ENCODE measurements at places on chromosomes 5 and 9.
A peak's percentile ranks its signal among the peaks of the same experiment; 100 is the strongest.

DNA sequence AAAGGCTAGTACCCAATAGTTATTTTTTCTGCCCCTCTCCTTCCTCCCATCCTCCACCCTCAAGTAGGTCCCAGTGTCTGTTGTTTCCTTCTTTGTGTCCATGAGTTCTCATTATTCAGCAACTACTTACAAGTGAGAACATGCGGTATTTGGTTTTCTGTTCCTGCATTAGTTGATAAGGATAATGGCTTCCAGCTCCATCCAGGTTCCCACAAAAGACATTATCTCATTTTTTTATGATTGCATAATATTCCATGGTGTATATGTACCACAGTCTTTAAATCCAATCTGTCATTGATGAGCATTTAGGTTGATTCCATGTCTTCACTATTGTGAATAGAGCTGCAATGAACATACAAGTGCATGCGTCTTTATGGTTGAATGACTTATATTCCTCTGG is 128.3 kb upstream of the ANKRD55 start:
- DNase-seq, result no peak

GRCh38 chr9:123773783-123774182 is 156.1 kb downstream of the DENND1A start:
- no peak for DNase-seq

GRCh38 chr5:107424491-107424890 is 246.2 kb downstream of the EFNA5 start:
- no peak for DNase-seq

- DNase-seq, result no peak
Measured at GRCh38 chr5:39876146-39876545, 451.4 kb upstream of the DAB2 start.

DNA sequence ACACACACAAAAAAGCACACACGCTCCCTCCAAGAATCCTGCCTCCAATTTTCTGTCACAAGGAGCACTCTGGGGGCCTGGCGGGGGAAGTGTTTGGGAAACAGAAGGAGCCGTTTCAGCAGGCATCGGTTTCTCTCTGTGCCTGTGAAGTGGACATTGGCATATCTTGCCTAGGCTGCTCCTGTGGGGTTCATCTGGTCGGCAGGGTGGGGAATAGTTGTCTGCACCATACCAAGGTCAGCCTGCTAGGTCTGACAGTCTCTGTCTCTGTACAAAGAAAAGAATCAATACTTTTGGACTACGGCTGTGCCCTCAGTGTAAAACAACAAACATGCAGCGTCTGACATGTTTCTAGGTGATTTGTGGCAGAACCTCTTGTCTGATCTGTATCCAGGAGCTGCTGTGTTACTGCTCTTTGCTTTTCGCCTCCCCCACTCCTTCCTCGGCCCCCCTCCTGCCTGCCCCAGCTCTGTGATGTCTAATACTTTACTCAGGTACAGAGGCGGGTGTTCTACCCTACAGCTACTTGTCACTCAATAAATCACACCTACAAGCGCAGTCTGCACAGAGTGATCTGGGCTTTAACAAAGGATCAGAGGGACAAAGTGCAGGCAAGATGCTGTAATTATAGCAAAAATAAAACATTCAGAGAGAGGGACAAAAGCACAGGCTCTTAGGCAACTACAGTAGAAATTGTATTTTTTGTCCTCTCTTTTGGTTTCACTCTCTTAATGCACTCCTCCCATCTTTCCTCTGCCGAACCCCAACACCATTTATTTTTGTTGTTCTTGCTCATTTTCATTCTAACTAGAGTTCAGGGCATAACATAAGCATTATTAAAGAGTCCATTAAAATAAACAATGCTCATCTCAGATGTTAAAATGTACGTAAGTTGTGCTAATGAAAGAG is 216.7 kb downstream of the BNC2 start:
- DNase-seq, result no peak

- no peak for DNase-seq
Measured at GRCh38 chr9:130427326-130427725, 17.4 kb upstream of the ASS1 start.

DNA sequence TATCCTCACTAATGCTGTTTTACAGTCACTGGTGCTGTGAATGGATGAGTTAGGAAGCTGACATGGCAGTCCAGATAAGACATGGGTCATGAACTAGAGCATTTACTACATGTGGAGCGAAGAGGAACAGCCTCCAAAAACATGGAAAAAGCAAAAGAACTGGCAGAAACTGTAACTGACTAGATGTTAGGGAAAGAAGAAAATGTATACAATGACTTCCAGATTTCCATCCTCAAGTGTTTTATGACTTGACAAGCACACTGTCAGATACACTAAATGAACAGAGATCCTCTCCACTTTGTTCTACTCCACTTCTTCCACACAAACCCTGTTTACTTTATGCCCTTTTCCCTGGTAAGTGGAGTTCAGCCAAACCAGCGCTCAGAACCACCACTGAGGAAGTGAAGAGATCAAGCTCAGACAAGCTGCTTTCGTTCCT is 11.5 kb downstream of the HMGCS1 start:
- DNase-seq, result no peak

GRCh38 chr5:93039888-93040287 is 541.1 kb downstream of the NR2F1-AS1 start:
- DNase-seq, result no peak

- no peak for DNase-seq
Measured at GRCh38 chr9:77020413-77021290, 1.2 kb downstream of the FOXB2 start.

DNA sequence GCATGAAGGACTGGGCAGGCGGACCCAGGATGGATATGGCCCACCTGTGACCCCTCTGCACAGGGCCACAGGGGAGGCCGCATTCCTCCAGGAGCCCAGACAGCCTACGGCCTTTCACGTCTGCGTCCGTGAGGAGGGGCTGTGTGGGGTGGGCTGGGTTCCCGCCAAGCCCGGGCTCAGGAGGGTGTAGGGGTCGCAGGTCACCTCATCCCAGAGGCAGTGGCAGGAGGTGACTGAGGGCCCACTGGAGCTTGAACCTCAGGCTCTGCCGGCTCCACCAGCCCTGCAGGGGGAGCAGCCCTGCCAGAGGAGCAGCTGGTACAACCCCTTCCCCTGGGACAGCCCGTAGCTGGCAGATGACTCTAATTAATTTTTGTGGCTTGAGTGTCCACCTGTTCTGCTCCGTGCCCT is 40.7 kb upstream of the CACNA1B start:
- DNase-seq, result no peak

GRCh38 chr5:129199308-129199707 is 104.8 kb downstream of the ISOC1 start:
- no peak for DNase-seq

- no peak for DNase-seq
Measured at GRCh38 chr5:151775025-151775606, 3.4 kb downstream of the G3BP1 start.

DNA sequence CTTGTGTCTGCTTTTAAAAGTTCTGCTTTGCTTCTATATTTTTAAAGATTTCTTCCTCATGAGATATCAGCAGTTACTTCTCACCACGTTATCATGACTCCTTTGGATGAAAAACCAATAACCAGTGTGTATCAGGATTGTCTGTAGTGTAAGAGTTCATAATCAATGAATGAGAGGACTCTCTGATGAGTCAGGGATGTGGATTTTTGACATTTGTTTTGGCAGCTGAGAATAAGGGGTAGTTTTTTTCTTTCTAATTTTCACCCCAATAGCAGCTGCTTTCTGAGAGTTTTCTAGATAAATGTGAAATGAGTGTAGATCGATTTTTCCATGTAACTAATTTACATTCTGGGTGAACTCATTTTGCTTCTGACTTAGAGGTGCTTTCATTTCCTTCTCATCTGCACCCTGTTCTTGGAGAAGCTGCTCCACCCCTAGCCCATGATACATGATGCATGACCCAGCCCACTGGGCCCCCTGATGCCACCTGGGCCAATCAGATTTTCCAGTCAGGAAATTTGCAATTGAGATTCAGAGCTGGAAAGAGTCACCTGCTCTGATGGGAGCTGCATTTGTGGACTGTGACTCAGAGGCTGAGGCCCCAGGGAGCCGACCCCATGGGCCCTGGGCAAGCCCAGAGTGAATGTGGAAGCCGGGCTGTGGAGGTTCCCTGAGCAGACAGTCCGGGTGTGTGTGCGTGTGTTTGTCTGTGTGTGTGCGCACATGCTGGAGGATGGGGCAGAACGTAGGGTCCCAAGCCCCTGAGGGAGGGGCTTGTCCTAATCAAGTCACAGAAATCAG is 159.3 kb downstream of the RGS3 start:
- DNase-seq, result peak; percentile 81

GRCh38 chr9:107863396-107863795 is 373.8 kb upstream of the KLF4 start:
- DNase-seq, result no peak

GRCh38 chr5:76269932-76270610 is 133.0 kb upstream of the IQGAP2 start:
- no peak for DNase-seq

DNA sequence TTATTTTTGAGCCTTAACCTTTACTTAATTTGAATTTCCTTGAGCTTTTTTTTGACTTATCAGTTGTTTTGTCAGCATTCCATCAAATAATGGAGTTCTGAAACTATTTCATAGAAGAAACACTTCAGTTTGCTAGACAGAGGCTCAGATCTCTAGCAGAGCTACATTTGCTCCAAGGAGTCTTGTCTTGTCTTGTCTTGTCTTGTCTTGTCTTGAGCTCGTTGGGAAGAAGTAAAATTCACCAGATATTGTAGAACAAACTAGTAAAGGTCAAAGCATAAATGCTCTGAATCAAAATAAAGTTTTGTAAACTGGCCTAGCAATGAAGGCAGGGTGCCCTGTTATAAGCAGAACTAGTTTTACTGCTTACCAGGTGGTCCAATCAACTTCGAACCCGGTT is 33.5 kb downstream of the RAB24 start:
- no peak for DNase-seq

DNA sequence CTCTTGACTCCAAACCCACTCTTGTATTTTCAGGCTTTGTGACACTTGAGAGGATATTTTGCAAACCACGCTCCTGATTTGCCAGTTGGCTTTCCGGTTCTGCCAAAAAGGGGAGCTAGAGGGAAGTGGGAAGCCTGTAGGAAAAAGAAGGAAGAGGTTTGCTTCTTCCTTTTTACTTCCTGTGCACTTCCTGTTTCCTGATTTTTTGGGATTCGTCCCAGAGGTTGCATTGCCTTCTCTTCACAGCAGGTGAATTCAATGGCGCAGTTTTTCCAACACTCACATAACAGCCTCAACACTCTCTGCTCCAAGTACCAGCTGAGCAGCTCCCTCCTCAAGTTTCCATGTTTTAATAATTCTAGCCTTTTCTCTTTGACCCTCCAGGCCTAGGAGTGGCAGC is 47.7 kb downstream of the SLC24A2 start:
- DNase-seq, result no peak

DNA sequence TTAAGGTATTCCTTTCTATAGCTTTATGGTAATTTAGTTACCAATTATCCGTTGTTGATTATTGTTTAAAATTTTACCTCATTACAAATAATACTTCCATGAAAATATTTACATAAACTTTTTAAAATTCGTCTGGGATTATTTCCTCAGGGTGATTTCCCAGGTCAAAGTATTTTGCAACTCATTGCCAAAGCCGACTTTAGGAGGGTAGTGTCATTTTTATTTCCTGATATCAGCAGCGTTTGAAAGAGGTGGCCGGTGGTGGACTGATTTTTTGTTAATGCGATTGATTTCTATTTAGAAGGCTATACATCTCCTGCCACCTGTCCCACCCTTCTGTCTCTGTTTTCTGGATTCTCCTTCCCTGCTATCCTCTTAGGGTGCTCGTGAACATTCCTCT is 4.3 kb downstream of the ADAMTS16 start:
- DNase-seq, result no peak

DNA sequence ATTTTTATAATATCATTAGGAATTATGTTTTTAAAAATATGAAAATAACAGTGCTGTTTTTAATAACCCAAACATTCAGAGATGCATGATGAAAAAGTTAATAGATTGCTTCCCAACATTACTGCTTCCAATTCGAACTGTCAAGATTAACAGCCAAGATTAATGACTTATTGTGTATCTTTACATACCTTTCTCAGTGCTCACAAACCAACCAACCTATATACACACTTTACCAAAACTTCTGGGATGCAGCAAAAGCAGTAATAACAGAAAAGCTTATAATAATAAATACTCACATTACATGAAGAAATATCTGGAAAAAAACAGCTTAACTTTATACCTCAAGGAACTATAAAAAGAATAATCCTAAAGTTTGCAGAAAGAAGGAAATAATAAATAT is 82.1 kb downstream of the TMEM232 start:
- DNase-seq, result no peak
